ENCODE measurements at places on chromosomes 4 and X.

DNA sequence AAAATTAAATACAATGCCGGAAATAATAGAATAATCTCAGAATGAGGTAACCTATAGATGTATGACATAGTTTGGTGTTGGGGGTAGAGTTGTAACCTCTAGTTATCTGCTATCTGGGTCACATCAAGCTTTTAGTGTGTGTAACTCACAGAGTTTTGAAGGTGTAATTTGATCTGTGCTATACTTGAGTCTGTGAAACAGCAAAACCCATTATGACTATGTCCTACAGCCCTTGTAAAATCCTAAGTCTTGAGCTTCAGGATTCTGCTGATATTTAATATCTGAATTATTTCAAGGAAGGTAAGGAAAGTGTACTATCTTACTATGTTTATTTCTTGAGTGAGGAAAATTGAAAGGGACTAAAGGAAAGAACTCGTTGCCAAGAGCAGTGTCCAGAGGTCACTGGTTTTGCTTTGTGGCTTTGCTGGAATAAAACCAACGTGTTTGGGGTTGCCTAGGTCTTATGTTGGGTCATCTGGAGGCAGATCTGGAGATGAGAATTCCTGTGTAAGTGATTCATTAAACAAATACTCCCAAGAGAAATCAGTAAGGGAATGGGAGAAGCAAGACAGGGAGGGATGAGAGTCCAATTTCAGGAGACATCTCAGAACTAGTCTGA lies 107.8 kb upstream of the CBLL2 start:
- no peak for DNase-seq

- DNase-seq, result no peak
Measured at GRCh38 chrX:153161952-153162351, 17.1 kb upstream of the MAGEA1 start.

- peak; percentile 13 for DNase-seq
Measured at GRCh38 chrX:9530848-9531274, 66.0 kb downstream of the TBL1X start.

- no peak for DNase-seq
Measured at GRCh38 chrX:46036508-46036907, 508.7 kb downstream of the ZNF674 start.

DNA sequence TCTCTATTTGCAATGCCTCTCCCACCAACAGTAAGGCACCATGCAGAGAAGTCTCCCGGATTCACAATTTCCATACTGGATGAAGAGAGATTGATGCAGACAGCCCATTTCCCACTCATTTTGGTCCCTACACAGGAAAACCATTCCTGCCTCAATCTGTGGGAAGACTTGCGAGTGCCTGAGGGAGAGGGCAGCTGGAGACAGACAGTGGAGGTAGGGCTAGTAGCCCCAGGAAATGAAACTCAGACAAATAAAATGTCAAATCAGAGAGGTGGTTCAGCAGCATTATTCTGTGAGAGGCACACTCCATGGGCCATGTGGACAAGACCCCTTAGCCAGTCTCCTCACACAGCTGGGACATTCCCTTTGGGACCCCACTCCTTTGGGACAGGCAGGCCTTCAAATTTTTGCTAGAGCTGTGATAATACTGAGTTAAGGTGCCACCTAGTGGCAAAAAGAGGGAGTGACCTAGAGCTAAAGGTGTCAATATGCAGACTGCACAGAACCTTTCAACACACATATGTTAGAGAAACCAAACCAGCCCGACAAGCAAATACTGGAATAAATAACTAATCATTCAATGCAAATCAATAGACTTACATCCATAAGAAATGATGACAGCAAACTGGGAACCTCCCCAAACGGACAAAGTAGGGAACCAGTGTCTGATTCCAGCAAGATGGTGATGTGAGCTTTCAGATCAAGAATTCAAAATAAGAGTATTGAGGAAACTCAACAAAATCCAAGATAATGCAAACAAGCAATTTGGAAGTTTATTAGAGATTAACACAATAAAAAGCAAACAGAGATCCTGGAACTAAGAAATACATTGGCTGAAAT lies 1865.3 kb upstream of the AGA start:
- no peak for DNase-seq

GRCh38 chr4:174281182-174281737 lies 2.2 kb downstream of the FBXO8 start:
- no peak for DNase-seq

- no peak for DNase-seq
Measured at GRCh38 chrX:79089896-79090584, 54.4 kb upstream of the GPR174 start.

- DNase-seq, result no peak
Measured at GRCh38 chr4:54237770-54238169, 8.7 kb downstream of the PDGFRA start.

DNA sequence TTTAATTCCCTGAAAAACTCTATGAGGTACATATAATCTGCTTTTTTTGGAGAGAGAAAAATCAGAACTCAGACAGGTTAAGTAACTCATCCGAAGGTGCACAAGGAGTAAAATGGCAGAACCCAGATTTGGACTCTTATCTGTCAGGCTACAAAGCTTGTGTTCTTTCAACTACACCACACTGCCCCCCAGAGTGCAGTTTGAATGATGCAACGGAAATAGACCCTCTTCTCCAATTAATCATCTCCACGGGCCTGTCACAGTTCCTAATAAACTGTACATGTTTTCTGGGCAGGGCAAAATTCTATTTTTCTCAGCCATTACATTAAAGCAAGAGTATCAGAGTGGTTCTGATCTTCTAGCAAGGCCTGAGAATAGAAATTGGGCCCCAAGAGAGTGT lies 35.3 kb upstream of the DCX start:
- no peak for DNase-seq
